ENCODE measurements at places on chromosomes 7 and 10.

GRCh38 chr10:4013651-4014121 is 228.7 kb upstream of the KLF6 start:
- DNase-seq, result no peak

DNA sequence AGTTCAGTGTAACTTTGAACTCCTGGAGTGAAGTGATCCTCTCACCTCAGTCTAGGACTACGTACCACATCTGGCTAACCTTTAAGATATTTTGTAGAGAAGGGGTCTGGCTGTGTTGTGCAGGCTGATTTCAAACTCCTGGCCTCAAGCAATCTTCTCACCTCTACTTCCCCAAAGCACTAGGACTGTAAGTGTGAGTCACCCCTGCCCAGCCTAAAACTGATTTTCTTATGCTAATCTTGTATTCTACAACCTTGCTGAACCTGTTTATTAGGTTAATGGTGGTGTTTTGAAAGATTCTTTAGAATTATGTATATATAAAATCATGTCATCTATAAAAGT is 58.0 kb downstream of the LCOR start:
- DNase-seq, result no peak

DNA sequence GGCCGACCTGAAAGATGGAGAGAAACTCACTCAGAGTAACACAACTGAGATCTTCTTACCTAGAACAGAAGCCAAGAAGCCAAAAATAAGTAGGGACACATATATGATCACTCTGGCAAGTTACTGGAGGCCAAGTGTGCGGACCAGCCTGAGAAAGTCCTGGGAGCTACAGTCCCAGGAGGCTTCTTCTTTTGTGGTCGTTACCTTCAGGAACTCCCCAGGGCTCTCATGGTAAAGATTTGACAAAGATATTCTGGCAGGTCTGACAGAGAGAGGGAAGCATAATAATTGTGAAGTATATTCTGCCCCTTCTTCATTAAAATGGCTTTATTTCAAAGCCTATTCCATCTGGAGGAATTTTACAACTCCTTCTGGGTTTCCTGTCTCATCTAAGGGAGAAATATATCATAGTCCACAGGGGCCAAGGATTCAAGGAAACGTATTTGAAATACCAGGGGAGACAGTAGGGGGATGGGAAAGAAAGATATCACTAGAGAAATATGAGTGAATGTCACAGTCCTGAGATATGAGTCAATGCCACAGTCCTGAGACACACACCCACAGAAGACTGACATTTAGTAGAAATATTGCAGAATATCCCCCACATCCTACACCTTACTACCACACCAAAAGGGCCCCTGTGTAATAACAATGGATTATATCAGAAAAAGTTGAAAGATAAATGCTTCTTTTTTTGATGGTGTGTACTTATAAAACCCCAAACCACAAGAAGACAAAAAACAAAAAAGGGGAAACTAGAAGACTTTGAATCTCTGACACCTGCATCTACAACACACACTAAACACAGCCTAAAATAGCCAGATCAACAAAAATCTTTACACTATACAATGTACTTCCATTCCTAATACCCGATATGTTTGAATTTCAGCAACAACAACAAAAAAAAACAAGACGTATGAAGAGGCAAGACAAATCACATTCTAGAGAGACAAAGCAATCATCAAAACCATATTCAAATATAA is 594.2 kb upstream of the NRG3 start:
- DNase-seq, result no peak

DNA sequence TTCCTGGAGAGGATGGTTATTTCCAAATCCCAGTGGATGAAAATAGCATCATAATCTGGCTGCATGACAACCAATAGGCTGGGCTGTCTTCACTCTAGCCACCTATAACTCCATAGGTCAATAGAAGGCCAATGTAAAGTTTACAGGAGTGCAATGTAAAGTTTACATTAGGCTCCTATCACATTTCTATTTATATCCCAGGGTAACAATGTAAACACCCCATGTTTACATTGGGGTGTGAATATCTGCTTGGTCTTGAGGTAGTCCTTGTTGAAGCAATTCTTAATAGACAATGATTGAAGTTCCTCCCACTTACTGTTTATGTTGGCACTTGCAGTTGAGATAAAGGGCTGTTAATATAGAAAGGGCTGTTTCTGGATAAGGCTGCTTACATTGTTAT is 21.5 kb downstream of the CH25H start:
- DNase-seq, result no peak

- DNase-seq, result no peak
Measured at GRCh38 chr7:41624818-41625217, 78.1 kb downstream of the INHBA start.

- DNase-seq, result no peak
Measured at GRCh38 chr10:36647540-36647939, 477.9 kb upstream of the ANKRD30A start.

- DNase-seq, result no peak
Measured at GRCh38 chr10:5905854-5906507, 15.9 kb downstream of the FBH1 start.

DNA sequence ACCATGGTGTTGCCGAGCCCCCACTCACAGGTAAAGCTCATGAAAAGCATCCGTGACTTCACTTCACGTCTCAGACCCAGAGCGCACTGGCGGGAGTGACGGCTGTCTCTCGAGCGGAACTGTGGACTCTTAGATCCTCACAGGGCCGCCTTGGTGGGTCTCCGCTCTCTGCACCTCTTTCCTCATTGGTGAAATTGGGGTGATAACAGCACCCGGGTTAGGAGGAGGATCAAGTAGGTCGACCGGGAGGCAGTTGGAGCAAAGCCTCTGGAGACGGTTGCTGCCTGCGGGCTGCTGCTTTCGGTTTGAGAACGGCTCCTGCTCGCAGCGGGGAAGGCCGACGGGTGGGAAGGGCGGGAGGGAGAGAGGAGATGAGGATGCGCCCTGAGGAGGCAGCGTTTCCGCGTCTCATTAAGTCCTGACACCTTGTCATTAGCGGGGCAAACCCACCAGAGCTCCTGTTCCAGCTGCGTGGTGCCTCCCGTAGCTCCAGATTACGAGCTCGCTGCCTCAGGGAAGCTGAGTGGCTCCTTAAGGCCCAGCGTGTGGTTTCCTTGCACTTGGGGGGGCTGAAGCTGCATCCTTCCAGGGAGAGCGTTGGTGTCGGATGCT is 51.9 kb upstream of the CFAP46 start:
- no peak for DNase-seq

GRCh38 chr7:36367561-36368077 is 22.0 kb upstream of the ANLN start:
- DNase-seq, result no peak

DNA sequence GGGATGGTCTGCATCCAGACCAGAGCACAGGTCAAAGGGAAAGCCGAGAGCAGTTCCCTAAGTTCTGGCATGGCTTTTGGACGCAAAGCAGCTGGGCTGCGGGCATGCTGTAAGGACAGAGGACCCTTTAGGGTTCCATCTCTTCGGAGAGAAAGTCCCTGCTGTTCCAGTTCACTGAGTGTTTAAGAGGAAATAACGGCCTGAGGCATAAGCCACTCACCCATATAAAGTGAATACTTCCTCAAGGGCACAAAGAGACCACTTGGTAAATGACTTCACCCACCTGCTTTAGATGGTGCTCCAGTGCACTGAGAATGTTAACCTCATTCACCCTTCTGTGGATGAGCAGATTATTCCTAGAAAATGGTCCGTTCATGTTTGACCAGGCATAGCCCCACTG is 586.7 kb upstream of the GALNT17 start:
- DNase-seq, result no peak

- no peak for DNase-seq
Measured at GRCh38 chr10:125006188-125006680, 64.3 kb downstream of the ZRANB1 start.

GRCh38 chr7:29309041-29309854 is 114.7 kb downstream of the CHN2 start:
- no peak for DNase-seq

GRCh38 chr7:105016709-105017656 is 3.0 kb downstream of the KMT2E start:
- no peak for DNase-seq

DNA sequence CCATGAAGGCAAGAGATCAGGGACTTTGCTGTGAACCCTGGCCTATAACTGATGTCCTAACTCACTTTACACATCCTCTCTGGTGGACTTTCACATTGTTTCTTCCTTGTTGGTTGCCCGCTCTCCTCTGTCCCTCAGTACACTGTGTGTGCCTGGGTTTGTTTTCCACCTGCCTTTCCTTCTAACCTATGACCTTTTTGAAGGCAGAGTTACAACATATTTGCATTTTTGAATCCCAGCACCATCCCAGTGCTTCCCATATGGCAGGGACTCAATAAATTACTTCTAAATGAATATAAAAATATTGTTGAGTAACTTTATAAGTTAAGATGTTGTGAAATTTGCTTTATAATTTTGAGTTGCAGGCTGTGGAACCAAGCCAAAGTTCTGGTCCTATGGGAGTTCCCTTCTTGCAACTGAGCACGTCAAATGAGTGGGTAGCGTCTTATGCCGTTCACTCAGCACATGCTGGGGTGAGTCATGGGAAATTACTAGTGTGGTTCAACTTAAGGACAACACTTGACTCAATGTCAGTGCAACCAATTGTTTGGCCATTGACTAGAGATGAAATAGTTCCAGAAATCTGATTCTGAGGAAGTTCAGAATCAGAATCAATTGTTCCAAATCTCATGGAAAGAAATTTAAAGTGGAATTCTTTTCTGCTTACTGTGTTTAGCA is 250.9 kb downstream of the TWIST1 start:
- DNase-seq, result no peak

- no peak for DNase-seq
Measured at GRCh38 chr7:159035571-159036073, 109.0 kb downstream of the VIPR2 start.

GRCh38 chr7:6307762-6308161 is 35.3 kb upstream of the CYTH3 start:
- DNase-seq, result no peak

DNA sequence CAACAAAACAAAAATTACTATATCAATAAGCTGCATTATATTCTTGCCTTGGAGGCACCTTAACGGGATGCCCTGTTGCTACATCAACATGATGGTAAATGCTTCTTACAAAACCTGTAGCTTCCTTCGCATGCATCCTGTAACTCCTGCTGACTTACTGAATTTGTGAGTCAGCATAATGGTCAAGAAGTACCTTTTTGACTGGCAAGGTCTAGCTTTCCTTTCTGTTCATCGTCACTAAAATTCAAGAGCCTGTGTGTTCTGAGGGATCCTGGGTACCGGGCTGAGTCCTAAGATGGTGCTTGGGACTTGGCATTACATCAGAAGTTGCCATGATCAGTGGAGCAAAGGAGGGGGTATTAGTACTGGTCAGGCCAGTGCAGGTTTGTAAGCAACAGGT is 4.9 kb downstream of the PFKFB3 start:
- no peak for DNase-seq

DNA sequence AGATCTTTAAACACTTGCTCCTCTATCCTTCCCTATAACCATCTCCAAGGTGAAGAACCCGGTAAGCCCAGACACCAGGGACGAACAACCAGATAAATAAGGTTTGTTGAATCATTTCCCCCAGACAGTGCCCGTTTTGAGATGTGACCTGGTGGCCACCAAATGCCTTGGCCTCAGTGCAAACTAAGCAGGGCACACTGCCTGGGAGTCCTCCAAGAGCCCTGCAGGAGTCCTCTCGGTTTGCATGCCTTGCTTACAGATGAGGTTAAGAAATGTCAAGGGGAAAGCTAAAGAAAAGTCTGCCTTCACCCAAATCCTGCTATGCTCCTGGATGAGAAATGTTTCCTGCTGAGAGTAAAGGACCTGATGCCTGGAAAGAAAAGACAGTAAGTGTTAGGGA is 31.6 kb downstream of the SLIT1 start:
- no peak for DNase-seq

- DNase-seq, result no peak
Measured at GRCh38 chr7:15839416-15840100, 153.1 kb upstream of the MEOX2 start.

DNA sequence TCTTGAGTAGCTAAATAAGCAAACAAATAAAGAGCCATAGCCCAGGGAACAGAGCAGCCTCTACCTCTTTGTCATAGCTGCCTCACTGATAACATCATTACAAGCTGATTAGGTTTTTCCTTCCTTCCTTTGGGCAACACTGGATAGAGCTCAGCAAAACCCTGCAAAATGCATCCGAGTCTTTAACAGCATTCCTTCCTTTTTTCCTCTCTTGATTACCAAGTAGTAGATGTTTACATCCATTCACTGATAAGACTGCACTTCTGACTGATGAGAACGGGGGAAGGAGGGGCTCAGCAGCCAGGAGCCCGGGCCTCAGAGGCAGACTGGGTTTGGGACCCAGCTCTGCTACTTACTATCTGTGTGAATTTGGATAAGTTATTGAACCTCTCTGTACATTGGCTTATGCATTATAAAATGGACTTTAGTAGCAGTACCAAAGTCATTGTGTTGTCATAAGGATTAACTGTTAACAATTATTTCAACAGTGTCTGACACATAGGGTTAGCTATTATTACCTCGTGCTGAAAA is 214.2 kb downstream of the ANK3 start:
- no peak for DNase-seq

- DNase-seq, result no peak
Measured at GRCh38 chr10:52778511-52779392, 6.2 kb upstream of the MBL2 start.

GRCh38 chr7:30648744-30649540 is 33.3 kb downstream of the CRHR2 start:
- no peak for DNase-seq

DNA sequence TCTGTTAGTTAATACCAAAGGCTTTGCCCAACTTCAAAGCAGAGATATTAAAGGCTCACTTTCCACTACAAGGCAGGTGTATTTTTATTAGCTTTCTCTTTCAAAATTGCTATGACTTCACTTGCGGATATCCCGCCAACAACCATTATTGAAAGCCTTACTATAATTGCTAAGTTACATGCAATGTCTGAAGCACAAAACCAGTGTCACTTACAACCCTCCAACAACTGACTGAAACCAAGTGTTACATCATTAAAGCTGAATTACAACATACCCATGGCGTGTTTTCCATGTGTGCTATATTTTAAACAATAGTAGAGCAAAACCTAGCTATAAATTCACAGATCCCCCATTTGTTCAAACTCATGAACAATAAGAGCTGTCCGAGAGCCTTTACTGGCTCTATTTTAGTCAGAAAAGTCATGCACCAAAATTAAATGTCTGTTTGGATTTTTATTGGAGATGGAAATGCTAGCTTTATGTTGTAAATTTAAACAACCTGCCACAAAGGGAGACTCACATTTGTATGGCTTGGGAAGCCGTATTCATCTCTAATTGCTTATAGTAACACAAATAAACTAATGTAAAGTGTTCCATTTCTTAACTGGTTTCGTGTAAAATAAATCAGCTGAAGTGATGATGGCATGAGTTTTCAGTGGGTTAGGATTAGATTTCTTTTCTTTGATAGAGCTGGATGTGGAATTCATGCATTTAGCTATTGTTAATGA is 227.1 kb downstream of the AGMO start:
- no peak for DNase-seq

- no peak for DNase-seq
Measured at GRCh38 chr10:132304756-132305509, 2.8 kb downstream of the STK32C start.

DNA sequence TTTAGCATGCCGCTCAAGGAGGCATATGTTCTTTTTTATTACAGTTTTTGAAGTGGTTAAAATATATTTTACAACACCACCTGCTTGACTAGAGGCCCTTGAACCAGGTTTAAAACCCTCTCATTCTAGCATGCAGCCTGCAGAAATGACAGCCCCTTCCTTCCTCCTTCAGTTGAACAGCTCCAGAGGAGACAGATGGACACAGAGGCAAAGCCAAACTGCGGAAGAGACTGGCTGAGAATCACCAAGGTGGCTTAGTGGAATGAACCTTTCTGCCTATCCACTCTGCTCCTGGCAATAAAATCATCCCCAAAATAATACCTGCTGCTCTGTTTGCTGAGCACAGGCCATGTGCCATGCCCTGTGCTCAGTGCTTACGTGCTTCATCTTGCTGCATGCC is 23.9 kb upstream of the PLPP4 start:
- no peak for DNase-seq

Measured in stimulated activated CD4-positive, alpha-beta T cell treated with anti-CD3 and anti-CD28 coated beads, Interleukin-15, amount 100 ng/mL, for 1 hour (primary cell).